ENCODE measurements at places on chromosomes 5 and 9.

DNA sequence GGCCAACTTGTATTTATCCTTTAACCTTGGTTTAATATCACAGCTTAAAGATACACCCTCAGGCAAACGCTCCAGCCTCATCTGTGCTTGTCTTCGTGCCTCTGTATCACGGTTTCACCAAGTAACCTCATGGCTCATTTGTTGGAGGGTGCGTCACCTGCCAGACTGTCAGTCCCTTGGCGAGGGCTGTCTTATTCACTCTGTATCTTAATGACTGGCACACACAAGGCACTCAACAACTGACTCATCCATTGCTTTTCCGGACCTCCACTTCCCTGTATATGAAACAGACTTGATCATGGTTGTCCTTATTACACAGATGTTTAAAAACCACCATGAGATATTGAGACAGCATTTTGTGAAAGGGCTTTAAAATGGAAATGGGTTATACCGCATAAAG lies 28.0 kb downstream of the LCP2 start:
- DNase-seq, result peak; percentile 46

GRCh38 chr5:88831816-88832215 lies 51.2 kb downstream of the MEF2C start:
- DNase-seq, result no peak

GRCh38 chr5:18375641-18376040 lies 741.4 kb downstream of the TAF11L14 start:
- DNase-seq, result no peak

DNA sequence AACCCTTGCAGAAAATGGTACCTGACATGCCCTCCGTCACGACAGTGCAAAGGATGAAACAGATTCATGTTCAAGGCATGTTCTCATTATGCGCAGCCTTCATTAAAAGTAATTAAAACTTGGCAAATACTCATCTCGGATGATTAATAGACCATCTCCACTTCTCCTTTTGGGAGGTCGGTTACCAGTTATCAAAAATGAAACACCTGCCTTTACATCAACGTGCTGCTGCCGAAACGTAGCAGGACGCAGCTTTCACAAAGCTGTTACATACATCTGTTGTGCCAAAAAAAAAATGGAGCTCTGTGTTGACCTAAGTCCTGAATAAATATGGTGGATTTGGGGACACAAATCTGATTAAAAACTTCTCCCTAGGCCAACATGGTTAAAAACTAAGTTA lies 75.7 kb downstream of the PTCH1 start:
- no peak for DNase-seq

DNA sequence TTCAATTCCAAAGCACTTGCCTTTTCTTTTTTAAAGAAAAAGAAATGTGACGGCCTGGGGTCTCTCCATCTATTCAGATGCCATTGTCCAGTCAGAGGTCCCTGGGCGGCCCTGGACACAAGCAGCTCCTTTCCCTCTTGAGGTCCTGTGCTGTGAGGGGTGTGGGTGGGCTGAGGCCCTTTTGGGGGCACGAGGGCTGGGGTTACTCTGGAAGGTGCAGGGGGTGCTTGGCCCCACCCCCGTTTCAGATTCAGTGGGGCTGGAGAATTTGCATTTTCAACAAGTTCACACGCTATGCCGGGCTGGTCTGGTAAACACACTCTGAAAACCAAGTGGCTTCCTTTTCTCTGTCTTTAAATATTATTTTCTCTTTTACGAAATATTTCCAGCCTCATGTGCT lies 91.4 kb upstream of the PHYKPL start:
- DNase-seq, result no peak

- DNase-seq, result no peak
Observed at GRCh38 chr9:98551511-98552286, 157.0 kb downstream of the GABBR2 start.

GRCh38 chr9:133461975-133462374 lies 2.2 kb downstream of the CACFD1 start:
- no peak for DNase-seq

DNA sequence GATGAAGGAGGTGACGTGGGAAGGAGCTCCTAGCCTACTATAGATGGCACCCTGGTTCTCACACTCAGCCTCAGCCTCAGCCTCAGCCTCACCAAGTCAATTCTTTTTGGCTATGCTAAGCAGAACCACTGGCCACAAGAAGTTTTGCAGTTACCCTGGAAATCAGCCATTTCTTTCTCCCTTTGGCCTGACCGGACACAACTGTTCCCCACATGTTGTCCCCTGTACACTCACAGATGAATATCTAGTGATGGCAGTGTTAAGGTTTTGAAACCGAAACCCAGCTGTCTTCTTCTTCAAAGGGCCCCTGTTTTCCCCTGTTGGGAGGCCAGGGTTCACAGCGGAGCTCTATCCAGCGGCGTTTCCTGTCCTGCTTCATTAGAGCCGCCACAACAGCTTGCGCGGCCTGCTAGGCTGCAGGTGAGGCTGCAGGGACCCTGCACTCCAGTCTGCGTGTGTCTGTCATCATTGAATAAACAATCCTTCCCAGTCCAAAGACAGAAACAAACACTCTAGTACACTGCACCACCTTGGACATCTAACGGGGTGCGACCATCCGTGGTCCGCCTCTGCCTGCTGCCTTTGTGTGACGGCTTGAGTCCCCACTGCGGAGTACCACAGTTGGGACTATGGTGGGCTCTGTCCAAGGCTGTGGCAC lies 250.5 kb downstream of the DENND1A start:
- DNase-seq, result no peak
